ENCODE measurements at places on chromosomes 16 and 17. TPM values are rescaled to one million over a fixed set of nuclear protein-coding genes. Genes with fewer than 3 reads are reported as not detected.

DNA sequence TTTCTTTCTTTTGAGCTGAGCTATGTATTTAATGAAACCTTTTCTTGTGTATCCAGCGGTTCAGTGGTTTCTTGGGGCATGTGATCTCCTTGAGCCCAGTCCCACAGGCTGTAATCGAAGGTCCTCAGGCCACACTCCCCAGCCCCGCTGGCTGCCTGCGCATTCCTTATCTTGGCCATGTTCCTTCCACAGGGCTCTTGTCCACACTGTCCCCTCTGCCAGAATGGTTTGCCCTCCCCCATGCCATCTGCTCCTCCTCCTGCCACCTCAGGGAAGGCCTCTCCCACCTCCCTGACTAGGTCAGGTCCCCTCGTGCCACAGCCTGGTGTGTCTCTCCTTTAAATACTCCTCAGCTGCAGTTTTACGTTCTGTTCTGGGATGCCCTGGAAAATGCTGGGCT is 12.1 kb upstream of the NLRC5 start:
- DNase-seq: no peak

GRCh38 chr16:66563574-66564334 is 2.5 kb upstream of the CMTM1 start:
- no peak for DNase-seq

GRCh38 chr16:67544329-67544841 is 15.8 kb downstream of the RIPOR1 start:
- DNase-seq: no peak

- DNase-seq: no peak
Measured at GRCh38 chr16:64627288-64627687, 494.6 kb downstream of the CDH11 start.

- DNase-seq: no peak
Measured at GRCh38 chr17:82399601-82400101, 18.5 kb upstream of the HEXD start.

- DNase-seq: no peak
Measured at GRCh38 chr16:53925526-53925925, 221.6 kb downstream of the FTO start.

DNA sequence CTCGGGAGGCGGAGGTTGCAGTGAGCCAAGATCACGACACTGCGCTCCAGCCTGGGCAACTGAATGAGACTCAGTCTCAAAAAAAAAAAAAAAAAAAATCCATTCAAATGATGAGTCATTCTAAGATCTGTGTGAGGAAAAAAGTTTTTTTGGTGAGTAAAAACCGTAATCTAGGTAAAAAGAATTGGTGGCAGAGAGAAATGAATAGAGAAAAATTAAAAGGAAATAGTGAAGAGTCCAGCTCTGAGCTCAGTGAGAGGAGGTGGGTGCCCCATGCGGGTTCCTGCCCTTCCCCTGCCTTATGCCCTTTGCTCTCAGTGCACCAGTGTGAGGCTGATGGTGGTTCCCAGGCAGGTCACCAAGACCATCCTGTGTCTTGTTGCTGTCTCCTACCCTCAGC is 20.9 kb downstream of the GAN start:
- DNase-seq: no peak

- DNase-seq: no peak
Measured at GRCh38 chr17:8940866-8941471, 24.5 kb downstream of the PIK3R5 start.

DNA sequence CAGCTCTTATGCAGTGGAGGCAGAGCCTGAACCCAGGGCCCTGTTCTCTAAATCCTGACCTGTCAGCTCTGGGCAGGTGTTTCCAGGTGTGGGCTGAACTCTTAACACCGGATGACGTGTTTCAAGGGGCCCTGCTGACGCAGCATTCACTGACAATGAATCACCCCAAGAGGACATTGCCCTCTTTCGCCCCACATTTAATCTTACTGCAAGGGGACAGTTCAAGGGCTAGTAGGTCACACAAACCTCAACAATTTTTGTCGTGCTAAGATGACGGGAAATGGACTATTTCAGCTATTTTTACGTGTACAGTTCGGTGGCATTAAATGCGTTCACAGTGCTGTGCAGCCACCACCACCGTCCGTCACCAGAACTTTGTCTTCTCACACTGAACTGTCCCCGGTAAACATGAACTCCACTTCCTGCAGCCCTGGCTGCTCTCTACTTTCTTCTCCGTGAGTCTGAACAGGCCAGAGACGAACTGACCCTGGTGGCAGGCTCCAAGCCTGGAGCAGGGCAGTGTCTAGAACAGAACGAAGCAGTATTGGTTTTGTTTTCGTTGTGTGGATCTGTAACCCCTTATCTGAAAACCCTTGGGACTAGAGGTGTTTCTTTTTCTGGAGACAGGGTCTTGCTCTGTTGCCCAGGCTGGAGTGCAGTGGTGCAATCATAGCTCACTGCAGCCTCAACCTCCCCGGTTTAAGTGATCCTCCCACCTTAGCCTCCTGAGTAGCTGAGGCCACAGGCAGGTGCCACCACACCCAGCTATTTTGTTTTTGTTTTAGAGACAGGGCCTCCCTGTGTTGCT is 88.4 kb upstream of the CIBAR2 start:
- DNase-seq: no peak

GRCh38 chr17:66138120-66138519 is 53.8 kb downstream of the CEP112 start:
- DNase-seq: no peak

GRCh38 chr17:47663912-47664623 is 14.3 kb downstream of the KPNB1 start:
- no peak for DNase-seq

- peak; percentile 19 for DNase-seq
Measured at GRCh38 chr16:51243936-51244436, 92.9 kb upstream of the SALL1 start.

- no peak for DNase-seq
Measured at GRCh38 chr16:30660424-30661261, 2.4 kb downstream of the FBRS start.

GRCh38 chr17:9020824-9021157 is 519 bp upstream of the NTN1 start:
- DNase-seq: no peak

DNA sequence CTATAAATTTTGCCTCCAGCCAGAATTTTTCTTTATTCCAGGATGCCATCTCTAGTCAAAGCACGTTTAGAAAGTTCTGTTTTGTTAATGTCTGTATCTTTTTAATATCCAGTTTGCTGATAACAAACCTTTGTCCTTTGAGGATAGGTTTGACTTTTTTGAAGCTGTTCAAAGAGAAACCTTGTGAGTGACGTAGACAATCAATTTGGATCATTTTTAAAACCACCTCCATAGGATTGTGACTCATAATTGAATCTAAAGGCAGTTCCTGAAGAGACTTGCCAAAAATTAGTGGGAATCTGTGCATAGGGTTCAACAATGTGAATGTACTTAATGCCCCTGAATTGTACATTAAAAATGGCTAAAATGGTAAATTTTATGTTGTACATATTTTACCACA is 5.9 kb downstream of the KRT31 start:
- no peak for DNase-seq

DNA sequence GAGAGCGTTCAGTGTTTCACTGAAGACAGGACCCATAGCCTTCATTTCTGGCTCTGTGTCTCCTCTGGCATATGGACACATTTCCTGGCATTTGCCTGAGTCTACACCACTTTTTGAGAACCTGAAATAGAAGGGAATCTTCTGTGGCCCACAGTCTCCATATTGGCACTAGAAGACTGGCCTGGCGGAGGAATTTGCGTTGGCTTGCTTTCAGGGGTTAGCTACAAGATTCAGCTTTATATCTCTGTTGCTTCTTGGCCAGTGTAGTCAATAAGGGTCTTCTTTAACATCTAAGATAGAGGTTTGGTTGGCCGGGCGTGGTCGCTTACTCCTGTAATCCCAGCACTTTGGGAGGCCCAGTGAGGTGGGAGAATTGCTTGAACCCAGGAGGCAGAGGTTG is 12.8 kb upstream of the CLEC18C start:
- no peak for DNase-seq

- DNase-seq: no peak
Measured at GRCh38 chr16:66459878-66460277, 32.8 kb downstream of the BEAN1 start.

DNA sequence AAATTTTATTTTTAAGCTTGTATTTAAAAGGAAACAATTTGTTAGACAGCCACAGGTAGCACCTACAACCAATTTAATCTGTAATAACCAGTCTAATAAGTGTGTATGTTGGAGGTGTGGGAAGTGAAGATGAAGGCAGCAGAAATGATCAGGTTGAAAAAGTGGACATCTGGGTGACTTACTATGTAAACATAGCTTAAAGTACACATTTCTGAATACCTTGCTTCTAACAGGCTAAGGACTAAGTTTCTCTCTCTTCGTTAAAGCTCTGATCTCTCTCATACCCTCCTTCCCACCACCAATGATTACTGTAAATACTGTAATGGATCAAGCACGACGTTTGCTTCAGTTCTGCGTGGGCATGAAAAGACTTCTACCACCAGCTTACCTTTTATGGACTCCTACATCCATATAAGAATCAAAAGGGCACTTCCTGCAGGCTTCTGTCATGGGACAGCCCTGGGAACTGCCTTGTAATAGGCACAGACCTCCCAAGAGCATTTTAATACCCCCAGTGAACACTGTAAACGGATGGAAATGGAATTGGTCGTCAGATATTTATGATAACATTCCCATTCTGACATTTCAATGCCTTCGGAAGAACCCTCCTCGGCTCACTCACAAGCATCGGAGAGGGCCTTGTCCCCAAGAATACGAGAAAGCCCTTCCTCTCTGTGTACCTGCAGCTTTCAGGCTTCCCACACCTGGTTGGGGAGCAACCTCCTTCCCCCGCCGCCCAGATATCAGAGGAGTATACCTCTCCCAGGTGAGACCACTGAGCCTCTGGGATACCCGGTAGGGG is 700 bp downstream of the CCDC43 start:
- DNase-seq: no peak

- DNase-seq: no peak
Measured at GRCh38 chr17:80318166-80318565, 57.5 kb downstream of the RNF213 start.

DNA sequence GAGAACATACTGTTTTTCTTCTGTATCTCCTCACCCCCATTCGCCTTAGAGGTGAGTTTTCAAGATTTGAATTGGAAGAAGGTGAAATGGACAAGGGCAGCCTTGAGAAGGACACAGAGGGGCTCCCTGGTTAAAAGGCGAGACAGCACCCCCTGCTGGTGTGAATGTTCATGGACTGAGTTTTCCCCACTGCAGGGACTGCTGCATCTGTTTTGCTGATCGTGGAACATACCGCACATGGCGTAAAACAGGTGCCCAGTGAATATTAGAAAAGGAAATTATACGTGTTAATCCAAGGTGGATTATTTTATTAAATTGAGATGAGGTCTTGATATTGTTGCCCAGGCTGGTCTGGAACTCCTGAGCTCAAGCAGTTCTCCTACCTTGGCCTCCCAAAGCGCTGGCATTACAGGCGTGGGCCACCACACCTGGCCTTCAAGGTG is 54.5 kb downstream of the NDE1 start:
- DNase-seq: no peak

DNA sequence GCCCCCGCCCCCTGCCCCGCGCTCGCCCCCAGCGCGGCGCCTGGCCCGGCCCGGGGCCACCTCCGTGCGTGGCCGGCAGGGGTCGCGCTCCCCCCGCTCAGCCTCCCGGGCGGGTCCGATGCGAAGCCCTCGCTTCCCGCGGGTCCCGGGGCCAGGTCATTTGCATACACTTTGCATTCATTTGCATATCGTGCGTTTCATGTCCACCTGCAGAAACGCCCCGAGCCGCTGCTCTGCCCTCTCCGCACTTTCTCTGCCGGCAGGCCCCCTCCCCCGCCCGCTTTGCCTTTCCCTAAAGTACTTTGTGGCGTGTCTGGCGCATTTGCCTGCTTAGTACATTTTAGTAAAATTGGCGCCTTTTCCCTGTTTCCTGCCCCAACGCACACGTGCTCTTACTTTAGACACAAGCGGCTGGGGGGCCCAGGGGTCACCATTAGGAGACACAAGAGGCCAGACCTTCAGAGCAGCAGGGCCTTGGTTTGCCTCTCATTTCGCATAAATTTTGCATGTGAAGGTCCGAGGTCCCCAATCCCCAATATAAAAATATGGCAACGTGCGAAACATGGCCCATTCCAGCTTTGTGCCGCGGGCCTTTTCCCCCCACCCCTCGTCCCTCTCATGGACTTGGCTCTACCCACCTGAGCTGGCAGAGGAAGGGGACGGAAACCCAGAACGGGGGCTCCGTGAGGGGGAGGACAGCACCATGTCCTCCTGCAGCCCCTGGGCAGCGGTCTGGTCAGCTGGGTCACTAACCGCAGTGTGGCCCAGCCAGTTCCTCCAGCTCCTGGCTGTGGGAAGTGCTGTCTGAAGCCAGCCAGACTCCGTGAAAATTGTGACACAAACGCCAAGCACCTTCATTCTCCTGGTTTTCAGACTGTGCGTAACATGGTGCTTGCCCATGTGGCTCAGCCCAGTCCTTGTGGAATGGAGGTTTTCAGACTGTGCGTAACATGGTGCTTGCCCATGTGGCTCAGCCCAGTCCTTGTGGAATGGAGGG is 34.8 kb downstream of the CBFA2T3 start:
- DNase-seq: no peak

DNA sequence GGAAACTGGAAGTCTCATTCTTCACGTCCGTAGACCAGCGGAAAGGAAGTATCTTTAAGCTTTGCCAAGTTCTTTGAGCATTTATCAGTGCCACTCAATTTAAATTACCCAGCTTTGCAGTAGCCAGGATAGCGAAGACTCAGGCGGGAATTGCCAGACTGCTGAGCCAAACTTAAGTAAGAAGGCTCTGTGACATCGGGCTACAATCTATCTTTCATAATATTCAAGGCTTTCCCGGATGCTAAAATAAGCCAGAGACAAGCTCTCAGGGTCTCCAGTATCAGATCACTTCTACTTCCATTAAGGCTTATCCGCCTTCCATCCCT is 436 bp upstream of the BRIP1 start:
- no peak for DNase-seq

GRCh38 chr17:8159032-8159400 is 3.7 kb downstream of the VAMP2 start:
- DNase-seq: no peak

The CCL8 gene
- not detected for total RNA-seq

The NSF gene
- 17.8 TPM for total RNA-seq

The NOXO1 gene
- total RNA-seq: not detected

The TMEM101 gene
- total RNA-seq: 37.8 TPM

The SLC16A5 gene
- 23.1 TPM for total RNA-seq

The KCNJ2 gene
- 0.82 TPM for total RNA-seq

The OR3A1 gene
- total RNA-seq: 0.14 TPM

The ENO3 gene
- 5.8 TPM for total RNA-seq

The AIPL1 gene
- not detected for total RNA-seq

The CHCT1 gene
- not detected for total RNA-seq

The KRTAP3-2 gene
- not detected for total RNA-seq

Data from kidney epithelial cell (primary cell).